ENCODE measurements at places on chromosomes 3 and 15. TPM values are rescaled to one million over a fixed set of nuclear protein-coding genes. Genes with fewer than 3 reads are reported as not detected.

ATP8B4 gene
- total RNA-seq: 90.2 TPM

CLCN2 gene
- 6.0 TPM for total RNA-seq

KBTBD13 gene
- not detected for total RNA-seq

KCNMB3 gene
- 1.3 TPM for total RNA-seq

SLC51B gene
- total RNA-seq: not detected

ROPN1B gene
- total RNA-seq: not detected

GRCh38 chr15:91124132-91124531 lies 24.1 kb downstream of the SV2B start:
- DNase-seq: no peak

DNA sequence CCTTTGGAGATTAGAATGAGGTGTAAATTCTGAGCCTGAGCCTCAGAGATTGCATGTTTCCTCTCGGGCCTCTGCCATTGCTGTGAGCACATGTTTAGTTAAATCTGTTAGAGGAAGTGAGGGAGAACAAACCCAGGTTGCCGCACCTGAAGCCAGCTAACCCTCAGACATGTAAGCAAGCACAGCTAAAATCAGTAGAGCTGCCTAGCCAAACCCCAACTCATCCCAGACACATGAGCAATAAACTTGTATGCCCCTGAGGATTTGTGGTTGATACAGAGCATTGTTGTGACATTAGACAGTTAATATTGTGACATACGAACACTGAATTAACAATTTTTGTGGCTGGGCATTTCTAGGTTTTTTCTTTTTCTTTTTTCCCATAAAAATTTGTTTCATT lies 41.9 kb downstream of the NMD3 start:
- DNase-seq: peak; percentile 68

DNA sequence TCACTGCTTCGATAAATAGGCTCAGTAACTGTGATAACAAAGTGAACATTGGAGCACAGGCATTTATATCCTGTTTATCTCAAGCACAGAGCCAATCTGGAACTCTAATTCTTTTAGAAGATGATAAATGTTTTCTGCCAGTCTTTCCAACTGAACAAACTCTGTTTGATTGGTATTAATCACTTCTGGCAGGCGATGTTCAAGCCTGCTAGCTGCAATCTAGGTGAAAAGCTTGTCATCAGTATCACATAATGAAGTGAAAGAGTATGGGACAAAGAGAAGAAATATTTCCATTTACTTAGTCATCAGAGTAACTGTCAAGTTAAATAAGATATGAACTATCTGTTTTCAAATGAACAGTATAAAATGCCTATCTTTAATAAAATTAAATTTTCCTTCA lies 577.3 kb downstream of the VGLL3 start:
- no peak for DNase-seq

DNA sequence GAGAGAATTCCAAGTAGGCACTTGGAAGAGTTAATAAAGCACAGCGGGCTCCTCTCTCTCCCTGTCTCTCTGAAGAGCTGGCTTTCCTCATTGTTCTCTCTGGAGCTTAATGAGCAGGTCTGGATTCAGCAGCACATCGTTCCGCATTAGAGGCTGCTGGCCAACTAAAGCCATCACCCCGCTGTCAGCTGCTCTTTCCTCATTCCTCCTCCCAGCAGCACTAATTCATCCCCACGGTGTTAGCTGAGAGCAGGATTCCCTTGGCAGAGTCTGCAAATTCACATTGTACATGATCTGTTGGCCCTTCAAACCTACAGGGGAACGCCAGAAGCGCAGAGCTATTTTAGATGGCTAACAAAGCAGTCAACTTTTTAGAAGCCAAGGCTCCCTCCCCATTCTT lies 44.2 kb downstream of the SGO1 start:
- peak; percentile 36 for DNase-seq

DNA sequence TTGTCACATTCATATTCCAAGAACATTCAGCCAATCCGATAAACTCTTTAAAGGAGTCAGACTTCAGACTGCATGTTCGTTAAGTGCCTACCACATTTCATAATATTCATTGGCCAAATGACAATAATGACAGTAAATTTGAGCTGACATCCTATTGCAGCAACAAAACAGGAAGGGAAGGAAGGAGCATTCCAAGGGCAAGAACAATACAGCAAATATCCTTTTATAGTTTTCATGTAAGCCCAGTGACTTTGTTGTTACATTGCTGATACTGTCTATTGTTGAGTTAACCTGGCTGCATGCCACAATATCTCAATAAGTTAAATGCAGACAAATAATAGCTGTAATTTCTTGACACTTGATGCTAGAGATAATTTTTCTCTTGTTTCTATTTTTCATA lies 16.4 kb upstream of the CBLB start:
- DNase-seq: no peak

GRCh38 chr15:48696627-48697312 lies 51.3 kb upstream of the FBN1 start:
- no peak for DNase-seq
